ENCODE measurements at places on chromosomes 12 and 14.

GRCh38 chr14:31026077-31026449, at the start of gene STRN3:
TSS of gene STRN3 (minus strand) at chr14:31026379. CDS start at chr14:31026185, 194 bp downstream.
- DNase-seq: no peak

GRCh38 chr14:31894351-31894750, 182.8 kb upstream of the ARHGAP5 start:
- DNase-seq: no peak

DNA sequence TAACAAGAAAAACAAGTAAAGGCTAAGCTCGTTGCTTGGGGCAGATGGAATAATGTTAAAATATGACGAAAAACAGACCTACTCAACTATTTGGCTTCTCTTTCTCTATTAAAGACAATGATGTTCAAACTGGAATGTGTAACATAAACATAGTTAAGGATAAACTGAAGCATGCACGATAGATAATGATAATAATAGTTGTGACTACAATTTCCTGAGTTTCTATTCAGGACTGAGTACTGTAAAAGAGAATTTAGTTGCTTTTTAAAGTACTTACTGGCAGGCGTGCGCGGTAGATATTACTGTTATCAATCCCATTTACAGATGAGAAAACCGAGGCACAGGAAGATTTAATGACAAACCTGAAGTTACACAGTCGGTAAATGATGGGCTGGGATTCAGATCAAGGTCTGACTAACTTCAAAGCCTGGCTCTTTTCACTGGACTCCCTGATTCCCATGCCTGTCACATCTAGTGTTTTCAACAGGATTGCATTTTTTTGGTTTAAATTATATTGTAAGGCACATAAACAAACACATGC, 103.0 kb downstream of the CRADD start:
- DNase-seq: no peak

DNA sequence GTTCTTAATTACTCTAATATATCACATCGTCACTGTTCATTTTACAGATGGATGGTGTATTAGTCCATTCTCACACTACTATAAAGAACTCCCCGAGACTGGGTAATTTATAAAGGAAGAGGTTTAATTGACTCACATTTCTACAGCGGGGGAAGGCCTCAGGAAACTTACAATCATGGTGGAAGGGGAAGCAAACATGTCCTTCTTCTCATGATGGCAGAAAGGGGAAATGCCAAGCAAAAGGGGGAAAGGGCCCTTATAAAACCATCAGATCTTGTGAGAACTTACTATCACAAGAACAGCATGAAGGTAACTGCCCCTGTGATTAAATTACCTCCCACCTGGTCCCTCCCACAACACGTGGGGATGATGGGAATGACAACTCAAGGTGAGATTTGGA, 6.5 kb downstream of the TMBIM4 start:
- DNase-seq: no peak

DNA sequence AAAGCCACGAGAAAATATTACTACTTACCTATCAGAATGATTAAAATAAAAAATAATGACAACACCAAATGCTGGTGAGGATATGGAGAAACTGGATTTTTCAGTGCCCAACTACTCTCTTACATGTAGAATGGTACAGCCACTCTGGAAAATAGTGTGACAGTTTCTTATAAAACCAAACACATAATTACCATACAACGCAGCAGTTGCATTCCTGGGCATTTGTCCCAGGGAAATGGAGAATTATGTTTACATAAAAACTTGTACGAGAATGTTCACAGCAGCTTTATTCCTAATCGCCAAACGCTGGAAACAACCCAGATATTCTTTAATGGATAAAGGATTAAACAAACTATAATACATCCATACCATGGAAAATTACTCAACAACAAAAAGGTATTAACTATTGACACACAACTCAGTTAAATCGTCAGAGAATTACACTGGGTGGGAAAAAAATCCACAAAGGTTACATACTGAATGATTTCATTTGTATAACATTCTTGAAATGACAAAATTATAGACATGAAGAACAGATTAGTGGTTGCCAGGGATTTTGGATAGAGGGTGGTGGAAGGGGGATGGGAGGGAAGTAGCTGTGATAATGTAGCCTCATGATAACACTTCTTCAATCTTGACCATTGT, 35.4 kb downstream of the TAOK3 start:
- DNase-seq: no peak

DNA sequence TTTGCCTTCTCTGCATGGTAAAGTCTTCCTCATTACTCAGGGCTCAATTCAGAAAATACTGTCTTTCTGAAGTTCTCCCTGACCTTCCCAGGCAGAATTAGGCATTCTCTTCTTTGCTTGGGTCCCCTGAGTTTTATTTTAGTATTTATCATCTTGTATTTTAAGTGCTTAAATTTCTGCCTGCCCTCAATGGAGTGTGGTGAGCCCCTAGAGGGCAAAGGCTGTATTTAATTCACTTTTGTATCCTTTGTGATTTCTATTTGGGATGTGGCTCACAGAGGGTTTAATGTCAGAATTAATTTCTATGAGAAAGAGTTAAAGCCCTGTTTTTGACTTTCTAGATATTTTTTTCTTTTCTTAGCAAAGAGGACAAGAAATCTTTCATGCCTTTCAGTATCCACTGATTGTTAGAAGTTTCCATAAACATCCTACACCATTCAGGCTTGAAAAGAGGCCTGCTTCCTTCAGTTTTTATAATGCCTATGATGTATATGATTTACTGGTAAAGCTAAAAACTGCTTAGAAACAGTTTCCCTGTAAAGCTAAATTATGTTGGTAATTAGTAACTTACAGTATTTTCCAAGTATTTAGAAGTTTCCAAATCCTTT, 55.6 kb upstream of the PTPRB start:
- no peak for DNase-seq

DNA sequence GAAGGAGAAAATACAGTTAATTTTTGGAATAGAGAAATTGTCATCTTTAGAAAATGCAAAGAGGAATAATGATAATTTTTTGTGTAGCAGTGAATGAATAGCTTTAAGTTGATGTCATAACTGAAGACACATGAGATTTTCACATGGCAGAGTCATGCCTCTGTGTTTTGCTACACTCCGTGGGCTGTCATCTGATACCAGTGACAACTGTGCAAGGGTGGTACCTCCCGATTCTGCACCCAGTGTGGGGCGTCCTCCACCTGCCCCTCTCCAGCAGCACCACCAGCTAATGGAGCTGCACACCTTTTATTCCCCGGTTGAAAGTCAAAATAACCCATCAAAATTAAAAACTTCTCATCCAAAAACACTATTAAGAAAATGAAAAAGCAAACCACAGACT, 47.2 kb downstream of the ANKRD9 start:
- DNase-seq: no peak

DNA sequence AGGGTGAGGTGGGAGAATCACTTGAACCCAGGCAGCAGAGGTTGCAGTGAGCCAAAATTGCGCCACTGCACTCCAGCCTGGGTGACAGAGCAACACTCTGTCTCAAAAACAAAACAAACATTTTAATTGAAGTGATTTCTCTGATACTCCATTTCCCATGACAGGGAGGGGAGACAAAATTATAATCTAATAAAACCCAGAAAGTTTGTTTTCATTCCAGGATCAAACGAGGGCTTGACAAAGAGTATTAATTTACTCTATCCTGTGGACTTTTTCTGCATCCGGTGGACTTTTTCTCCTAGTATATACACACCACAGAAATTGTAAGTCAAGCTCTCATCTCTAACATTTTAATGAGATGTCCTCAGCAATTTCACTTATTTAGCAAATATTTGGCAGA, 14.5 kb upstream of the AP4S1 start:
- no peak for DNase-seq

DNA sequence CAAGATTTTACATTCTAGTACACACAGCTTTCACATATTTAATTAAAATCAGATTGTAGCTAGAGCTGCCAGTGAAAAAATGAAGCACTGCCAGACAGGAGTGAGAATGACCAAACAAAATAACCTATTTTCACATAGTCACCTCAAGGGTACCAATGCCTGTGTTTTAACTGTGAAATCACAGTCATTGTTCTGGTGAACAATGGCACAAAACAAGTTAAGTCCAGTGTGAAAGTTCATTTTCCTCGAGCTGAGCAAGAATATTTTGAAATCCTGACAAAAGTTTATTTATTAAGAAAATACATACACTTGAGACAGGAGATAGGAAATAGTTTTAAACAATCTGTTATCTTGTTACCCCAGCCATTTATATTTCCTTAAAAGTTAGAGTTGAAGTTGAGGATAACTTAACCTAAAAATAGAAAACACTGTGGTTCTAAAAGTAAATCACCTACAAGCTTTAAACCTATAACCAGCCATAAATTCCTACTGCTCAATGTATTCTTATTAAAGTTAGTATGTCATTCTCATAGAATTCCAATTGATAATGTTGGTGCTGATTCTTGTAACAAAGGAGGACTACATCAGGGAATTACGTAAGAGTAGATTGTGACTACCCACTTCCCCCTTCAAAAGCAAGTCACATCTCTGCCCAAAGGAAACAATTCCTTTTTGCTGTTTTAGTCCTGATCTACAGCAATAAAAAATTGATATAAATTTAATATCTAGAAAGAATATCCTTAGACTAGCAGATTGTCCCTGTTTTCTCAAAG, 15.9 kb downstream of the DENND5B start:
- no peak for DNase-seq

- no peak for DNase-seq
These were observed 59.4 kb upstream of the E2F7 start for GRCh38 chr12:77124767-77125166.

DNA sequence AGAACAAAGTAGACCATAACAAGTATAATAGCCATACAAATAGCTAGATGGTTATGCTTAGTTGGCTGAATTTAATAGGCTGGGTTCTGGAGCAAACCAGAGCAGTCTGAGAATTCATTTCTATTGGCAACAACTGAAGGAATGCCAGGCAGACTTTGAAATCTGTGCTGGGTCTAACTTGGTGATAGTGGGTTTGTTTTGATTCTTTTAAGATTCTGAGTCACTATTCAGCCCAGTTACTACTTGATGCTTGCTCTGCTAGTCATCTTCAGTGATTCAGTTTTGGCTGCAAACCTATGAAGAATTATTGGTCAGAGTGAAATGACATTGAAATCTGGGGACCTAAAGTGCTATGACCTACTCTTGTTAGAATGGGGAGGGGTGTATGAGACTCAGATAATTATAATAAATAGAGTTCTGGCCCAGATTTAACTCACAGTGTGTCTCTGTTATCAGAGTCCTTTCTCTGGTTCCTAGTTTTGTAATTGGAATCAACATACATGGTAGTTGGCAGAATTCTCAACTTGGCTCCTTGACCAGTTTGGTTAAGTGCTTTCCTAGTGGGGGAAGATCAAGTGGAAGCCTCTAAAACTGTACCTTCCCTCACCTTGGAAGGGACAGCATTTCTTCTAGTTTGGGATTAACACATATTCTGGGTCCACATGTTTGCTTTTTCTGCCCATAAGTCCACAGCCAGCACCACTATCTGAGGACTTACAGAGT, 43.5 kb downstream of the MNAT1 start:
- no peak for DNase-seq

GRCh38 chr12:124713436-124714082, 146.1 kb upstream of the NCOR2 start:
- no peak for DNase-seq

- no peak for DNase-seq
These were observed 97.6 kb downstream of the TGFB3 start for GRCh38 chr14:75884198-75884611.

- DNase-seq: no peak
These were observed 36.3 kb upstream of the PPM1A start for GRCh38 chr14:60212503-60213371.

- no peak for DNase-seq
These were observed 23.7 kb upstream of the PARP11 start for GRCh38 chr12:3896801-3897351.

- DNase-seq: no peak
These were observed 38.0 kb downstream of the PTGER2 start for GRCh38 chr14:52352061-52352491.

- DNase-seq: no peak
These were observed 95.0 kb upstream of the CCND2 start for GRCh38 chr12:4178424-4179170.

GRCh38 chr12:60333461-60333860, 737.6 kb downstream of the SLC16A7 start:
- no peak for DNase-seq

DNA sequence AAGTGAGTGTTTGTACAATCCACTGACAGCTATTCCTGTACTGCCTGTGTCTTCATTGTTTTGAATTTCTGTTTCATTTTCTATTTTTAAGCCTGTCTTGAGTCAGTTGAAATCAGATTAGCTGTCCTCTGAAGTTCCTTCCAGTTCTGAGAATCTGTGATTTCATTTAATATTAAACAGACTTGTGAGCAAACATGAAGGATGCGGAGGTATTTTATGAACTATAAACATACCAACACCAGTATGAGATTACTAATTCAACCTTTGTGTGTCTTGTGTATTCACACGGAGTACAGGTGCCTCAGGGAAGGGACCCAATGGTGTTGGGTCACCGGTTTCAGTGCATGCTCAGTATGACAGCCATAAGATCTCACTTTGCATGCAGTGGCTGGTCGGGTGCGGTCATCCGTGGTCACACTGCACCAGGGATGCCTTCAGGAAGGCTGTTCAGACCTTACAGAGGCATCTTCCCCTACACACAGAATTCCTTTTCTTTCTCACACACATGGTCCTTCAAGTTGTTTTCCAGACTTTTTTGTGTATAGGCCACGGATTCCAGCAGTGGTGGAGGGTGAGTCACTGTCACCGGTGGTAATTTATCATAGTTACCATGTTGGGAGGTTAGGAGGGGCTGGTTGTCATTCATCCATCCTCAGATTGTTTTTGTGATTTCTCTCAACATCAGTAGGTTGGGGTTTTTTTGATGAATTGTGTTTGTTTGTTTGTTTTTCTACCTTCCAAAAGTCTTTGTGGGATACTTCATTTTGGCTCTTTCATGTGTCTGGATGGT, 103.0 kb upstream of the SFSWAP start:
- no peak for DNase-seq

DNA sequence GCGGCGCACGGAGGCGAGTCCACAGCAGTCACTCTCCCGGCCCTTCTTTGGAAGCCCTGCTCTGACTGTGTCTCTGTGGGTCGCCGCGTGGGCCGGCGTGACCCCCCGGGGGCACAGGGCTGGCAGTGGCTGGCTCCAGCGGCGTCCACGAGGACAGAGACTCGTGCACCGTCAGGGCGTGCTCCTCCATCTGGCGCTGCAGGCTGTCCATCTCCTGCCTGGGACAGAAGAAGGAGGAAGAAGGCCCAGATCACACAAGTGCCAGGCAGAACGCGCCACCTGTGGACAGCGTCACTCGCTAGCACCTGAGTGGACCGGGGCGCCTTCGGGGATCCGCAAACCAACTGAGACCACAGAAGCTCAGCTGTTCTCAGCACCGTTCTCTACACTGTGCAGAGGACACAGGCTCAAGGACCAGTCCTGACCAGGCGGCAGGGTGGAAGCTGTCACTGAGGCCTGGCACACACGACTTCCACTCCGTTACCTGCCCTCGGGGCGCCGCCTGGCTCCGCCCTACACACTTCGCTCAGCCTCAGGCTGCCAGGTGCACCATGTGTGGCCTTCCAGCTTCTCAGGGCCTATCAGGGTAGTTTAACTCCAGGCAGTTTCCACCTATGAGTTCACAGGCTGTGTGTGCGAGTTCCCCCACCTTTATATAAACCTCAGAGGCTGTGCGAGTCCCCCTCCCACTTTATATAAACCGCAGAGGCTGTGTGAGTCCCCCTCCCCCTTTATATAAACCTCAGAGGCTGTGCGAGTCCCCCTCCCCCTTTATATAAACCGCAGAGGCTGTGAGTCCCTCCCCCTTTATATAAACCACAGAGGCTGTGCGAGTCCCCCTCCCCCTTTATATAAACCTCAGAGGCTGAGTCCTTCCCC, 11.7 kb upstream of the ANKLE2 start:
- DNase-seq: no peak
